ENCODE measurements at places on chromosomes 7 and 10.

GRCh38 chr10:7119325-7120015 lies 291.4 kb downstream of the SFMBT2 start:
- no peak for DNase-seq

- DNase-seq = no peak
Measured at GRCh38 chr10:11687779-11688447, 54.3 kb upstream of the ECHDC3 start.

GRCh38 chr7:151721694-151722093 lies 155.2 kb downstream of the PRKAG2 start:
- DNase-seq = no peak

GRCh38 chr10:103278537-103278823 lies 1.5 kb downstream of the INA start:
- DNase-seq = no peak

DNA sequence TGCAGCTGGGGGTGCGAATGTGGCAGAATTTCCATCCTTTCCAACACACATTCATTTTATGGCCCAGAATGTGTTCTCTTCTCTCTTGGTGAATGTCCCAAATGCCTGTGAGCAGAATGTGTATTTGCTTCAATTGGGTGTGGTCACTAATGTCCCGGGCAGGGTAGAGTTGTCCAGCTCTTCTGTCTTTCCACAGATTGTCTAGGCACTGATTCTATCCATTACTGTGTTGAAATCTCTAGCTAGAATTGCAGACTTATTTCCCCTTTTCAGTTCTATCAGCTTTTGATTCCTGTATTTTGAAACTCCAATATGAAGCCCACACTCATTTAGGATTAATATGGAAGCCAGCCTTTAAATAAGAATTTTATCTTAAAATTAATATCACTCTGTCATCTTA lies 14.0 kb upstream of the AKR1E2 start:
- DNase-seq = no peak

GRCh38 chr7:84697506-84697905 lies 489.4 kb downstream of the SEMA3D start:
- no peak for DNase-seq

DNA sequence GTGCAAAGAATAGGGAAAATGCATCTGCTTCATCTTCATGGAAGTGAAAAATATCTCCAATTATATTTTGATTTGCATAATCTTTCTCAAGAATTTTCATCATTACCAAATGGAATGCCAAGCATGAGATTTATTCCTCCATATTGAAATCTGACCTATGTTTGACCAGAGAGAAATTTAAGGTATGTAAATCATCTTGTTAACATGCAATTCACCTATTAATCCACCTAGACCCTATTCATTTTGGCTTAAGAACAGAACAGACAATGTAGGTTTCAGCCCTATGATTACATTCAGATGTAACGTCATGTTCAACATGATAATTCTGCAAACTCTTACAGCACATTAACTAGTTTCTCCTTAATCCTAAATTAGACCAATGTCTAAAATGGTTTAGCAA lies 30.8 kb upstream of the TMEM140 start:
- DNase-seq = no peak

GRCh38 chr7:158534598-158534997 lies 53.0 kb downstream of the PTPRN2 start:
- no peak for DNase-seq

- DNase-seq = no peak
Measured at GRCh38 chr10:13117841-13118783, 18.1 kb downstream of the OPTN start.

GRCh38 chr7:136000288-136000913 lies 23.2 kb upstream of the MTPN start:
- no peak for DNase-seq

DNA sequence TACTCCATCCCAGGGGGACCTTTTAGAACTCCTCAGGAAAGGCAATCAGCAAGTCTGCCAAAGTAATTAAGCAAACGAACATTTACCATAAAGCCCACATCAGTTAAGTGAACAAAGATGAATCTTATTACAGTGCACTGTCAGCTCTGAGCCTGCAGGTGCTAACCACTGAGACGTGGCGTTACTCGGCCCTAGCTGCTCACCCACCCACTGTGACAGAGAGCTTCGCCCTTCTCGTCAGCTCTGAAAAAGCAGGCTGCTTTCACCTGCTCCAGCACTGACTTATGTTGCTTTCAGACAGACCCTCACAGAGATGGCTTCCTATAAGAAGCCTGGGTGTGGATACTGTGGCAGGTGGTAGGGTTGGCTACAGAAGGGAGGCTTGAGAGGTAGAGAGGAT lies 57.7 kb upstream of the KCNIP2 start:
- no peak for DNase-seq

- DNase-seq = no peak
Measured at GRCh38 chr7:151396328-151396970, 13.4 kb downstream of the WDR86 start.

DNA sequence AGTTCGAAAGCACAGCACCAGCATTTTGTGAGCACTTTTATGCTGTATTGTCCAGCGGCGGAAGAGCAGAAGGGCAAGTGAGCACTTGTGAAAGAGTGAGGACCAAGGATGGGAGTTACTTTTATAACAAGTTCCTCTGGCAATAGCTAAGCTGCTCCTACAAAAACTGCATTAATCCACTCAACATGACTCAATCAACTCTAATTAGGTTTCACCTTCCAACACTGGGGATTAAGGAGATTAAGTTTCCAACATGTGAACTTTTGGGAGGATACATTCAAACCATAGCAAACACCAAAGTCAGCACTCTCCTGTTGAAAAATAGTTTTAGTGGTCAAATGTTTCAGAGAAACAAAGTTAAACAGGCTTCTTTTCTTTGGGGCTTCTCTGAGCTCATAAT lies 844.5 kb downstream of the REEP3 start:
- DNase-seq = no peak

GRCh38 chr10:101611096-101611905 lies 23.2 kb downstream of the DPCD start:
- no peak for DNase-seq

GRCh38 chr10:43437141-43437870 lies 395 bp downstream of the ZNF487 start:
- no peak for DNase-seq

DNA sequence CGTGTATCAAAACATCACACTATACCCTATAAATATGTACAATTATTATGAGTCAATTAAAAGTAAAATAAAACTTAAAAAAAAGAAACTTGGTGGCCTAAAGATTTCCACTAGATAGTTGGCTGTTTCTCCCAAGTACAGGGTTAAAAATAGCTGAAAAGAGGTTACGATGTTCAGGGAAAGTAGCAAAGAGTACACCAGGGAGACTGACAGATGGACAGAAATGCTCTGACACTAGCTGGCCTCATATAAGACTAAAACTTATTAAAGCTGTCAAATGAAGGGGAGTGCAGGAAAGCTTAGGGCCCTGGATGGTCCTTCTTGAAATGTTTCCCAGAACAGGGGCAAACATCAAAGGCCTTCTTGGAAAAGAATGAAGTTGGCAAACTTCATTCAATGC lies 51.3 kb downstream of the TCAF1 start:
- no peak for DNase-seq

DNA sequence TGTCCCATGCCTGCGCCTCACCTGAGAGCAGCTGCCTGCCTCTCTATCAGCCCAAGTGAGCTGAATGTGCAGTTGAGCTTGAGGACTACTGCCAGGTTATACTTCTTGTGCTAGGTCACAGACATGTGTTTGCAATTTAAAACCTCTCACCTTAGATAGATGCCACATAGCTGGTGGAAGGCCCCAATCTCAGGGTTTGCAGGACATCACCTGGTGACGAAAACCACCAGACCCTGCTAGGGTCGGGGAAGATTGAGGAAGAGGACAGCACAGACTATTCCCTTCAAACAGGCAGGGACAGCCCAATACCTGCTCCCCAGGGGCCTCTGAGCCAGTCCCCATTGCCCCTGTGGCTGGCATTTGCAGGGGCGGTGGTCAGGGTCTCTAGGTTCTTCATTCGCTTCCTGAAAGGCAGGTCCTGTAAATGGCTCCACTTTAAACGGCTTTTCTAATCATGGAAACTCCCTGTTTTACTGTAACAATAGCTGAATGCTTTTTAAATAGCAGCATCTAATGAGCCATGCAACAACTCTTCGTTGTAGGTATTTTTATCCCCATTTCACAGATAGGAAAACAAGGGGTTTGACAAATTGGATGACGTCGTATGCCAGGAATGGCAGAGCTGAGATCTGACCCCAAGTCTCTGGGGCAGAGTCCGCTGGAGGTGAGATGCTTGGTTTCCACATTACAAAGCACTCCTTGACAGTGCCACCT lies 80.1 kb downstream of the EMX2 start:
- no peak for DNase-seq

GRCh38 chr7:144738708-144739314 lies 97.0 kb downstream of the TPK1 start:
- no peak for DNase-seq

GRCh38 chr7:7157887-7158271 lies 24.5 kb upstream of the C1GALT1 start:
- no peak for DNase-seq

GRCh38 chr10:109215291-109216075 lies 707.8 kb downstream of the XPNPEP1 start:
- no peak for DNase-seq

DNA sequence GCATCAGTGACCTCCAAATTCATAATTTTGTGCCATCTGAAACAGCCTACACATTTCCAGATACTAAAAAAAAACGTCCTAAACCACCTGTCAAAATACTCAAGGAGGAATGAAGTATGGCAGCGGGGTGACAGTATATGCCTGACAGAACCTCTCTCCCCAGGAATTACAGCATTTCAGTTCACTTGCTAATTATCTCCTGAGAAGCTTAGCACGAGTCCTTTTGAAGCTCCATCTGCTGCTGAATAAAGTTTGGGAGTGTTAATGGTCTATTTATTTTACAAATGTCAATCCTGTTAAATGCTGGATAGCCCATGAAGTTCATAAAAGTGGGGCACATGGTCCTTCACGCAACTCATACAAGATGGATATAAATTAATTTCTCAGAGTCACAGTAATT lies 29.4 kb upstream of the ANLN start:
- DNase-seq = no peak

GRCh38 chr10:110461088-110461487 lies 36.6 kb upstream of the DUSP5 start:
- no peak for DNase-seq

DNA sequence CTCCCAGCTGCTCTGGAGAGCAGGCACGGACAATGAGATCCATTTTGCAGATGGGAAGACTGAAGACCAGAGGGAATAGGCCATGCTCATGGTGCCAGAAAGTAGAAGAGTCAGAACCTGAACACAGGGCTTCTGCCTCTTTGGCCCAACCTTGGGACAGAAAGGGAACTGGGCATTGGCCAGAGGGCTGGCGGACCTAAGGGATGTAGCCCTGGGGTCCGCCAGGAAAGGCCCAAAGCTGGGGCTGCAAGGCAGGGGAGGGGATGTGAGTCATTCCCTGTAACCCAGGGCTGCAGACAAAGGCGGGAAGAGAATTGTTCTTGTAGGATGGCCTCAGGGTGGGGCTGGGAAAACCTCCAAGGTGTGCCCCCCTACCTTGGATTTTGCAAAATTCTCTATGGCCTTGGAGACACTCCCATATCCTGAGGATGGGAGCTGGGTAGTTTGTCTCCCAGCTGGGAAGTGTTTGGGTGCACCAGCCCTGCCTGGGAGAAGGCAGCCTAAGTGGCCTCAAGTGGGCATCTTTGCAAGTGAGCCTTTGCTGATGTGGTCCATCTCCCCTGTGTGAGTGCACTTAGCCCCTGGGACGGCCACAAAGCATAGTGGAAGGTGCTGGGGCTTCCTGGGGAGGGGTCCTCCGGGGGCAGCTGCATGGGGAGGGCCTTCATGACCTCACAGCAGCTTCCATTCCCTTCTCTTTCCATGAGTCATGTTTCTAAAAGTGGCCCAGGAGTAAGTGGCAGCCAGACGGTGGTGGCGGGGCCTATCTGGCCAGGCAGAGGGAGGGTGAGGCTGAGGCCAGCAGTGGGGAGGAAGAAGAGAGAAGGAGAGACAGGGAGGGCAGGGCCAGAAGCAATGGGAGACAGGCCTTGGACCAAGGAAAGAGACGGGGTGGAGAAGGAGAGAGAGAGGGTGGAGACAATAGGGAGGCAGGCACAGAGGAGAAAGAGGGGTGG lies 9.2 kb downstream of the AQP1 start:
- DNase-seq = no peak

DNA sequence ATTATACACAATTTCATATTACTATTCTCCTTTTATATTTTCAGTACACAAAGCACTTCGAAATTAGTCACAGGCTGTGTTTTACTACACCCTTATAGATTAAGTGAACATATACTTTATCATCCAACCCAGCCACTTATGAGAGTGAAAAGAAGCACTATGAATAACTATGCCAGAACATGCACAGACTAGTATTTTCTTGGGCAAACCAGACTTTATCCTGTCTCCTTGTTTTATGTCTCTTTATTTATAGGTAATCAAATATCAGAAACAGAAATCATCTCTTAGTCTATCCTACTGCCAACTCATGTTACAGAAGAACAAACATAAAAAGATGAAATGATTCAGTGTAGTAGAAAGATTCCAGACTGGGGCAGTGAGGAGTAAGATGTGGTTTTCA lies 171.8 kb downstream of the GRM3 start:
- DNase-seq = no peak

DNA sequence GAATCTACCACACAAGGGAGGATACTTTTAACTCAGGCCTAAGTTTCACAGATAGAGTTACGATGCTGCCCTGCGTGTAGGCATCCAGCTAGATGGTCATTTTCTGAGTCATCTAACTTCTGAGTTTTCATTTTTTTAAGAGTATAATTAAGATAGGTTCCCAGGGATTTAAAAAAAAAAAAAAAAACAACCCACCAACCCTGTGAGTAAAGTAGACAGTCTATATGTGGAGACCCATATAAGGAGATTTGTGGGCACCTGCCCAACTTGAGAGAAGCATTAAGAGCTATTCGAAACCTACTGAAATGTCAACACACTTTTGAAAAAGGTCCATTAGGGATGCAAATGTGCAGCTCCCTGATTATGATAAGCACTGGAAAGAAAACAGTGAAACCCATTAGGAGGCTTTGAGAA lies 257.3 kb downstream of the TRIL start:
- DNase-seq = no peak

- no peak for DNase-seq
Measured at GRCh38 chr7:25386311-25386744, 158.0 kb upstream of the NPVF start.

GRCh38 chr10:69345890-69346474 lies 67.7 kb downstream of the HK1 start:
- no peak for DNase-seq

- DNase-seq = no peak
Measured at GRCh38 chr7:79988653-79989052, 146.0 kb upstream of the GNAI1 start.

DNA sequence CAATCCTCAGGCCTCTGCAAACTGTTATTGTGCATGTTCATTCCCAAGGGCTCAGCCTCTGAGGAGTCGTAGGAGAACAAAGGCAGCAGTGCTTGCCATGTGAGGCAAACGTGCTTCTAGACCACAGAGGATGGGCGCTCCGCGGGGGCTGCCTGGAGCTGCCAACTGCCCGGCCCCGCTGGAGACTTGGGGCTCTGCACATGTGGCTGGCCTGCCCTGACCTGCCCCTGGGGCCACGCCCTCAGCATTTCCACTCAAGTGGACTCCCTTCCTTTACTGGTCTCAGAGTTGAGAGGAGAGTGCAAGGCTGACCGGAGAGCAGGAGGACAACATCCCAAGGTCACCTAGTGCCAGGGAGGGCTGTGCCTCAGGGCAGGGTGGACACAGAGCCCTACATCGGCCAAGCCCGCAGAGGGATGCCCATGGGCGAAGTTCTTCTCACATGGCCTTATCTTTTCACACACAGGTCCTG lies 222.3 kb upstream of the ZNF32 start:
- no peak for DNase-seq

- no peak for DNase-seq
Measured at GRCh38 chr10:112195224-112195623, 11.7 kb upstream of the GPAM start.

GRCh38 chr7:114922026-114922651 lies at the start of gene MDFIC:
MDFIC (plus strand) TSS chr7:114922094; CDS start chr7:114923034, 940 bp downstream.
- DNase-seq = no peak
